ENCODE measurements at places on chromosomes 3 and 15. TPM values are rescaled to one million over a fixed set of nuclear protein-coding genes. Genes with fewer than 3 reads are reported as not detected.

DNA sequence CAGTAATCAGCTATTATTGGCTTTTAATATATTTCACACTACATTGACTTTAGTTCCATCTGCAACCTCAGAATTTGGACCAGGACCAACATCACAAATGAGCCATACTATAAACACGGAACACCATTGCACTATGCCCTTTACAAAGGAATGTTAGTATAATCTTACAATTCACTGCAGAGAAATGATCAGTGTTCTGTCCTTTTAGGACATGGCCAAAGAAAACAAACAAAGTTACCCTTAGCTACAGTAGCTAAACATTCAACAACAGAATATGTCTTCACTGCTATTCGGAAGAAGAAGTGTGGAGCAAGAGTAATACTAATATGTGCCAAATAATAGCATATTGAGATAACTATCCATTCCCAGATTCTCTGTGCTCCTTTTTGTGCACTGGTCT is 90.4 kb downstream of the NAALADL2 start:
- no peak for DNase-seq

DNA sequence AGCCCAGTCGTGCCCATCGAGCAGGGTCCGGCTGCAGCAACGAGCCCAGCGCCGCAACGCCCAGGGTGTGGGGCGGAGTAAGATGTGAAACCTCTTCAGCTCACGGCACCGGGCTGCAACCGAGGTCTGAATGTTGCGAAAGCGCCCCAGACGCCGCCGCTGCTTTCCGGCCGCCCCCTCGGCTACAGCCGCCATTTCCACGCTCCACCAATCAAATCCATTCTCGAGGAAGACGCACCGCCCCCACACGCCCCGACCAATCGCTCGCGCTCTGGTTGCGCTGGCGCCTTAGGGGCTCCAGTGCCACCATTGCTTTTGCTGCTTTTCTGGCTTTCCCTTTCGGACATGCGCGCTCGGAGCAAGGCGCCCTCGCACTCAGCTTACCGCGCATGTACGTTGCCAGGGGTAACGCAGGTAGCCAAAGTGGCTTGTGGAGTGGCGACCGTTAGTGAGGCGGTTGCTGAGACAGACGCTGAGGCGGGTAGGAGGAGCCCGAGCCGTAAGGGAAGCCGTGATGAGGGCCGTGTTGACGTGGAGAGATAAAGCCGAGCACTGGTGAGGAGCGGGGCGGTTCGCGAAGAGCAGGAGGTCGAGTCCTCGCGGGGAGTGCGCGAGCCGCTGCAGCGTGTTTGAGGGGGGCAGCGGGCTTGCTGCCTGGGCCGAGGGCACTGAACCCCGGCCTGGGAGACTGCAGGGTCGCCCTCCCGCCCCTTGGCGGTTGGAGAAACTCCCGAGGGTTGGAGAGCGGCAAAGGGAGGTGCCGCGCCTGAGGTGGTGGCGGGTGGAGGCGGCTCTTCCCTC is at the start of the genes IFT122 and MBD4:
Gene IFT122, plus strand, starts transcription at position 408 of the 801 bp plus-strand sequence. Its CDS starts 107 bp downstream, at position 515.
Gene MBD4, minus strand, starts transcription at position 132 of the 801 bp plus-strand sequence. Its CDS starts 115 bp downstream, at position 17.
- DNase-seq, result peak; percentile 96

DNA sequence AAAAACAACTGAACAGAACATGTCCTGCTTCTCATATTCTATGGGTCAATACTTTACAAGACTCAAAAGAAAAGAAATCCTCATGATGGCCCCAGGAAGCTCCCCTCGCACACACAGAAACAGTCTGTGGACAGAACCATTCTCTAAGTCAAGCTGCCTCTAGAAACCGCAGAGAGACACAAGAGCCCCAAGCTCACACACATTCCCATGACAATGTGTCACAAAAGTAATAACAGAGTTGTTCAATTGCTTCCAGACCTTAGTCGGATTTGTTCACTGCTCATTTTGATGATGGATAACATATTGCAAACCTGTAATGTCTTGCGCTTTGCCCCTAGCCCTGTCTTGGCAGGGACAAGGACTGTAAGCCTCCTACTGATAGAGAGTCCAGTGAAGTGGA is 60.9 kb downstream of the UMPS start:
- no peak for DNase-seq

- no peak for DNase-seq
Measured at GRCh38 chr3:140555666-140556065, 122.2 kb upstream of the TRIM42 start.

DNA sequence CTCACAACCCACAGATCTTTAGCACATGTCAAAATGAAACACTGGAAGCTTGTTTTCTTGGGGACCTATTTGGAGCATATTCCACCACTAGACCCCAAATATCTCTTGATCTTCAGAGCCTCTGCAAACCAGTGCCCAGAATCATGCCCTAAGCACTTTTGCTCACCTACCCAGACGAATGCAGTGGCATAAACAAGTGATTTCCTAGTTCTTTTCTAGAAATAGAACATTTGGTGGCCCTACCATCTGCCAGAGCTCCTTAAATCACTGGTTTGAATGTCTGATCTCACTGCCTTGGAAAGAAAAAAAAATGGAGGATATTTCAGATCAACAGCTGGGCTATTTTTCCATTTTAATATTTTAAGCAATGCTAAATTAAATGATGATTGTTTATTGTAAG is 5.3 kb downstream of the ZIC4 start:
- no peak for DNase-seq

GRCh38 chr3:85576091-85576690 is 617.4 kb downstream of the CADM2 start:
- peak; percentile 64 for DNase-seq

- no peak for DNase-seq
Measured at GRCh38 chr3:187521546-187521945, 148.6 kb downstream of the SST start.

DNA sequence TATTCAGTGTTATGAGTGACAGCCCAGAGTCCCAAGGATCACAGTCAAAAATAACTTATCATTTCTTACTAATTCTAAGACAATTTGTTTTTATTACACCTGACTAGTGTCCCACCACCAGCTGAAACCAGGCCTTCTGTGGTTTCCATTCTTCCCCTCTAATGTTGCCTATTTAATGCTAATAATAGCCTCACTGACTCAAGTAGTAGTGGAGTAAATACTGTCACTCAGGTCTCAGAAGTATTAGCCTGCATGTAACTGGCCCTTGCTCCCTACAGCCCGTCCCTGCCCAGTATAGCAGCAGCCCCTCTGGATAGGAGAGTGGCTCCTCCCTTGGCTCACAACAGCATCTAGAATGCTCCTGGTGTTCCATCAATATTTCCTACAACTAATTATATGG is 665.5 kb downstream of the NTRK3 start:
- no peak for DNase-seq

DNA sequence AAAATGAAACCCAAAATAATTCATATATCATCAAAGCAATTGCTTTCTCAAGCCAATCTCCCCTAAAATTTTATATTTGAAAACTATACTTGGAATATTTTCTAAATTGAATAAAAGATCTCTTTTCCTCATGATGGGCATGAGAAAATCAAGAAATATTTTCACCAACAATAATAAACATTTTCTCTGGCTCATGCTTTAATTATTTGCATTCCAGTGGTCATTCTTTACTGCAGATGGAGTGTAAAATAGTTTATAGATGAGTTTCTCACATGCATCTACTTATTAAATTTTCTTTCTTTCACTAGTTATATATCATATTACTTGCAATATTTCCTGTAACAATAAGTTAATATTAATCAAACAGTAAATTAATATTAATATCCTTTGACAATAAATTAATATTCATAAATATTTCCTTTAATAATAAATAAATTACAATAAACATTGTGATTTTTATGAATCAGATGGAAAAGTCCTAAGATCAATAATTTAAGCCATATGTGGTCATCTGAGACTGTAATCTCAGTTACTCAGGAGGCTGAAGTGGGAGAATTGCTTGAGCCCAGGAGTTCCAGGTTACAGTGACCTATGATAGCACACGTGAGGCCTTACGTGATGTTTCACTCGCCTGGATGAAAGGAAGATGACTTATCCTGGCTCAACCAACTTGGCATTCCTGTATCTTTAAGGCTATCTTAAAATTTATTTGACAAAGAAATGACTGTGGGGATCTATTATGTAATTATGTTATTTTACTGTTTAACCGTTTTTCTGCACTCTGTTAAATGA is 958.8 kb downstream of the ZPLD1 start:
- DNase-seq, result no peak

DNA sequence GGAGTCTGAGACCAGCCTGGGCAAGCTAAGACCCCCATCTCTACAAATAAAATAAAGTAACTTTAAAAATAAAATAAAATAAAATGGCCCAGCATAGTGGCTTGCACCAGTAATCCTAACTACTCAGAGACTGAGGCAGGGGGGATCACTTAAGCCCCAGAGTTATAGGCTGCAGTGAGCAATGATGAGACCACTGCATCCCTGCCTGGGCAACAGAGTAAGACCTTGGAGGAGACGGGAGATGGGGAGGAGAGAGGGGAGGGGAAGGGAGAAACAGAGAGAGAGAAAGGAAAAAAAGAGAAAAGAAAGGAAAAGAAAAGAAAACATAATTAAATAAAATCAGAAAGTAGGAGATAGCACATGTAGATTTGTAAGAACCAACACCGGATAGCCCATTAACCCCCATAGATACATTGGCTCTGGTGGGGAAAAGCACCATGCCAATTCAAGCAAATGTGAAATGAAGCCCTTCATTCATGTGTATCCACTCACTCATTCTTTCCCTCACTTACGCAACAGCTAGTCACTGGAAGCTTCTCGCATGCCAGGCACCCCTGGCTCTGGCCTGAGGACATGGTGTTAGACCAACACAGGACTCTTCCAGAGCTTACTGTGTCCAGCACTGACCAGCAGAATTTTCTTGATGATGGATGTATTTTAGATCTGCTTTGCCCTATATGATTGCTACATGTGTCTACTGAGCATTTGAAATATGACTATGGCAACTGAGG is 183.2 kb downstream of the MAGI1 start:
- no peak for DNase-seq

DNA sequence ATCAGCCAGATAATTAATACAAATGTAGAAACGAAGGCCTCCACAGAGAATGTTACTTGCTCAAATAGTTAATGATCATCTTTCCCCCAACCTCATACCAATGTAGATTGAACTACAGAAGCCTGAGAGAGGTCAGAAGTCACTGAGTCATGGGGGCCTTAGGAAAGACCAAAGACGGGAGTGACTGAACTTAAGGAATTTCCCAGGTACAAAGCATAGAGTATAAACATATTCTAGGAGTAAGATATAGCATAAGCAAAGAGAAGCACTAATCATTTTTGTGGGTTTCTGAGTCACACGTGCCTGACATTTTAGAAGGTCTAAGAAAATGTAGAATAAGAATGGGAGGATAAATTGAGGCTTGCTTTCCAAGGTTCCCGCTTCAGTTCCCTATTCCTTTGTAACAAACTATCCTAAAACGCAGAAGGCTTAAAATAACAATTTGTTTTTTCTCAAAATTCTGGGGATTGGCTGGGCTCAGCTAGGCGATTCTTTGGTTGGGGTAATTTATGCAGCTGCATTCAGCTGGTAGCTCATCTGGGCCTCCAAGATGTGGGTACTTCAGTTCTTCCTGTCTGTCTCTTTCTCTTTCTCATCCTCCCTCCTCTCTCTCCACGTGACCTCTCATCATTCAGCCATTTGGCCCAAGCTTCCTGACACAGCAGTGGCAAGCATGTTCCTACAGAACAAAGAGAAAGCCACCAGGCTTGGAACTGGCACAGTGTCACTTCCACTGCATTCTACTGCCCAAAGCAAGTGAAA is 422.6 kb downstream of the FOXP1 start:
- DNase-seq, result no peak

DNA sequence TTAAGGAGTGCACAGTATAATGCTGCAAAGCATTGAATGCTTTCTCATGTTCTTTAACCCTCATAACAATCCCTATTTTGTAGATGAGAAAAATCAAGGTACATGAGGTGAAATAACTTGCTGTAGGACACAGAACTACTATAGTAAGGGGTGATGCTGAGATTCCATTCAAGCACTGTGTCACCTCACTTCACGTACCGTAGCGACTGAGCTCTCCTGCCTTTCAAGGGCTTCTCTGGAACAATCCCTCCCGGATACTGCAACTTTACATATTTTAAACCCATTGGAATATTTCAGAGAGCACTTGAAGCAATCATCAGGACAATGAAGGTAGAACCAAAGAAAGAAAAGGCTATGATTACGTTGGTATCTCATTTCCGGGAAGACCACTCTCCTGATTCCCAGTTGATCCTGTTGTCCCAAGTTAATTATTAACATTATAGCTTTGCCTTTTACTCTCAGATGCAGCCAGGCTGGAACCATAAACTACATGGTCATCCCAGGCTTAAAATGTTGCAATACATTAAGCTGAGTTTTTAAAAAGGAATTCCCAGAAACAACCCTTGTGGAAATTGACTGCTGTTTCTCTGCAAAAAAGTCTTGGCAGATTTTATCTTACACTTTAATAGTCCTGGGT is 252.2 kb upstream of the IGF1R start:
- DNase-seq, result no peak

KBTBD12 gene
- total RNA-seq, result 1.2 TPM

CLDN16 gene
- total RNA-seq, result 0.19 TPM

ISLR gene
- 29.4 TPM for total RNA-seq

TMEM207 gene
- total RNA-seq, result not detected

IL16 gene
- total RNA-seq, result 1.3 TPM

EDEM1 gene
- total RNA-seq, result 37.7 TPM
